ENCODE measurements at places on chromosomes 2 and 18. TPM values are rescaled to one million over a fixed set of nuclear protein-coding genes. Genes with fewer than 3 reads are reported as not detected.

DNA sequence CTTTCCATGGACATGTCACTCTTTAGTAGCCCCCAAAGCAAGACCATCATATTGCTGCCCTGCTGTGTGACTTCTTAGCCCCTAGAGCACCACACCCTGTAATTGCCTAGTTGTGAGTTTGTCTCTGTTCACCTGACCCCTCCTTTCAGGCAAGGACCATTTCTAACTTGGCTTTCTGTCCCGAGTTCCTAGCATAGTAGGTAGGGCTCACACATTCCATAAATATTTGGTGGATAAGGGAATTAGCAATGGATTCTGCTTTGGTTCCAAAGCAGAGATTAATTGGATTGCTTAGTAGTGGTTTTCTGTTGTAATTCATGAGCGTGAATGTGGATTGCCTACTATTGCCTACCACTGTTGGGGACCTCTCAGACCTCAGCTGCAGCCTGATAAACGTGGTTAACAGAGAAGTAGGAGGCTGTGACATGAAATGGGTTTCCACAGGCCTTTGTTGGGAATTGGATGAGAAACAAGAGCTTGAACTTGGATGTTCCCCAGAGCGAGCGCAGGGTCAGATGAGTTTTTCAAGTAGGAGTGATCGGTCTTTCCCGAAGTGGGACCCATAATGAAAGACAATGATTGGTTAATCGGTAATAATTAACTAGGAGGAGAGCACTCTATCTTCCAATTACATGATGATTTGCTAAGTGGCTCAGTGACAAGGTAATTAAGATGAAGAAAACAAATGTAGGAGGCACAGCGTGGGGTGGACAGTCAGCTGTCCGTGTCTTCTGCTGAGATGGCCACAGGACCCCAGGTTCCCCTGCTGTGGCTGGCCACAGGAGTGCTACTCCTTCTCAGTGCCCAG lies 13.4 kb upstream of the UGT1A1 start:
- no peak for DNase-seq

DNA sequence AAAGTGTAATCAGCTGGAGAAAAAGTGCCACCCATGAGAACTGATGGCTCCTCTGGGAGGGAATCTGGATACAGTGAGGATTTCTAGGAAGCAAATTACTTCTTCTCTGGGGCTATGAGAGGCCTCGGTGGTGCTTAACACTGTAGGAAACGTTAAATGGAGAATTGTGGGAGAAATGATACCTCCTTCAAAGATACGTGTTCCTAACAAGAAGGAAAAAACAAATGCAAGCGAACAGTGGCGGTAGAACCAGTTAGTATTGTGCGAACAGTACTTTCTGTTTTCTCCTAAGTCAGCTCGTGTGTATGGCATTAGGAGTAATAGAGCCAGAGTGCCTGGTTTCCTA lies 587 bp upstream of the MTIF2 start:
- no peak for DNase-seq

NMUR1 gene
- total RNA-seq, result 0.32 TPM

REG3G gene
- total RNA-seq, result not detected

PLA2R1 gene
- 0.34 TPM for total RNA-seq

TCF23 gene
- not detected for total RNA-seq
